Stimulated activated naive CD4-positive, alpha-beta T cell treated with Interleukin-2 at 50 U/mL for 16 hours (primary cell): ENCODE measurements at places on chromosomes 5 and 9.
A peak's percentile ranks its signal among the peaks of the same experiment; 100 is the strongest.

DNA sequence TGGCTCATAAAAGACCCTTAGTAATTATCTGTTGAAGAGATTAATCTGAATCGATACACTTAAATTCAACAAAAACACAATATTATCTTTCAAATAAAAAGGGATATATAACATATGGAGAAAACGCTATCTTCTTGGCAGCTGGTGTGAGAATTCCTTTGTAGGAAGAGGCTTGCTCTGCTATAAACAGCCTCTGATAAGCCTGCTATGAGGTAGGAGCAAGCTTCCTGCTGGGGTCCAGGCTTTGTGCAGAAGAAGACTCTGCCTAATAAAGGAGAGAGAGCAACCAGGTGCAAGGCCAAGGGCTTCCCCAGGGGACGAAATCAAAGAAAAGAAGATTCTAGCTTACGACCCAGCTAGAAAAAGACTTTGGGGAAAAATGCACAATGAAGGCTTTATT, 43.3 kb upstream of the SSBP2 start:
- no peak for DNase-seq

- no peak for DNase-seq
Observed at GRCh38 chr5:163838738-163839137, 333.3 kb downstream of the MAT2B start.

DNA sequence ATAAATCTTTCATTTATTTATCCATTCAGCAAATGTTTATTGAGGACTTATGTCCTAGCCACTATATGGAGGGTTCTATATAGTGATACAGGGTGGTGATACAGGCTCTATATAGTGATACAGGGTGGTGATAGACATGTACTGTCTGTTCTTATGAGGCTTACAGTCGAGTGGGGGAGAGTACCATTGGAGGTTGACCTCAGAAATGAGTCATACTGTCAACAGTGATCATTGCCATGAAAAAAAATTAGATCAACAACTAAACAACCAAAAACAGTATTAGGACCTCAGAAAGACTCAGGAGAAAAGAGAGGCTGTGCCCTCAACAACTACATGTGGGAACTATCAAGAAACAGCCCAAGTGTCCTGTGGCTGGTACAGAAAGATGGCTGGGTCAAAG, 22.0 kb downstream of the PAPPA start:
- no peak for DNase-seq

DNA sequence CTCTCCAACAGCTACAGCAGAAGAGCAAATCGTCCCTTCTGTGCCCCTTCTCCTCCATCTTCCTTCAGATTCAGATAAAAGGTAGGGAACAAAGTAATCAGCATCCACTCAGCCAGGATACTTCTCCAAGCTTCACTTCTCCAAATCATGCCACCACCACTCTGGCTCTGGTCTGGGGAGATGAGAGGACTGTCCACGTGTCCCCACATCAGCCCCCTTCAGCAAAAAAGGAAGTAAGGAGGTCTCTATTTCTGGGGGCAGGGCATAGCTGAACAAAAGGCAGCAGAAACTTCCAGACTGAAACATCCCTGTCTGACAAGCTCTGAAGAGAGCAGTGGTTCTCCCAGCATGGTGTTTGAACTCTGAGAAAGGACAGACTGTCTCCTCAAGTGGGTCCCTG, 116.9 kb downstream of the C5orf15 start:
- no peak for DNase-seq

GRCh38 chr9:121138973-121139372, 62.7 kb downstream of the RAB14 start:
- DNase-seq, result no peak

DNA sequence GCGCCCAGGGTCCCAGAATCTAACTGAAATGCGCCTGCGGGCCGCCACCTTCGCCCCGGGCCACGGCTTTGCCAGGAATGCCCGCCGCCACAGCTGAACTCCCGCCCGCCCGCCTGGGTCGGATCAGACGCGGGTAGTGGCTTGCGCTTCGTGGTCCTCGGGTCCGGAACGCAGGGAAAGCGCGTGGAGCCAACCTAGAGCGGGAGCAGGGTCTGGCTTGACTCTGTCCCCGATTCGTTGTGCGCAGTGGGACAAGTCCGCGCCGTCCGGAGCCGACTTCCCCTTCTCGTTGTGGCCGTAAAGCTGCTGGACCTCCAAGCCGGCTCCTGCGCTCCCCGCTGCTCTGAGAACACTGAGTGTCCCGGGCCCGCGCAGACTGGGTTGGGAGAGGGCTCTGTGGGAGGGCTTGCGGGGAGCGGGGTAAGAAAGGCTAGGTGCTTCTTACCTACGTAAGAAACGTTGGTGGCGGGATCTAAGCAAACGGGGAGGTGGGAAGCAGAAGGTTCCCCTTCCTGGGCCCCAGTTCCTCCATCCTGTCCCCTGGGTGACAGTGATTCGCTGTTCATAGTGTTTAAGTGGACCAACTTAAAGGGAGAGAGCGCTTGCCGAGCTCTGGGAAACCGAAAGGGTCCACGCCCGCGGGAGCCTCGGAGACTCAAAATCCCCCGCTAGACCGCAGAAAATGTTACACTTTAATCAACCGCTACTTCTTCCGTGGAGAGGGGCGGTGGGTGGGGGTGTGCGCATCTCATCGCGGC, 4.4 kb upstream of the FOXE1 start:
- DNase-seq, result no peak

GRCh38 chr5:57598756-57599155, 116.1 kb upstream of the ACTBL2 start:
- DNase-seq, result no peak

DNA sequence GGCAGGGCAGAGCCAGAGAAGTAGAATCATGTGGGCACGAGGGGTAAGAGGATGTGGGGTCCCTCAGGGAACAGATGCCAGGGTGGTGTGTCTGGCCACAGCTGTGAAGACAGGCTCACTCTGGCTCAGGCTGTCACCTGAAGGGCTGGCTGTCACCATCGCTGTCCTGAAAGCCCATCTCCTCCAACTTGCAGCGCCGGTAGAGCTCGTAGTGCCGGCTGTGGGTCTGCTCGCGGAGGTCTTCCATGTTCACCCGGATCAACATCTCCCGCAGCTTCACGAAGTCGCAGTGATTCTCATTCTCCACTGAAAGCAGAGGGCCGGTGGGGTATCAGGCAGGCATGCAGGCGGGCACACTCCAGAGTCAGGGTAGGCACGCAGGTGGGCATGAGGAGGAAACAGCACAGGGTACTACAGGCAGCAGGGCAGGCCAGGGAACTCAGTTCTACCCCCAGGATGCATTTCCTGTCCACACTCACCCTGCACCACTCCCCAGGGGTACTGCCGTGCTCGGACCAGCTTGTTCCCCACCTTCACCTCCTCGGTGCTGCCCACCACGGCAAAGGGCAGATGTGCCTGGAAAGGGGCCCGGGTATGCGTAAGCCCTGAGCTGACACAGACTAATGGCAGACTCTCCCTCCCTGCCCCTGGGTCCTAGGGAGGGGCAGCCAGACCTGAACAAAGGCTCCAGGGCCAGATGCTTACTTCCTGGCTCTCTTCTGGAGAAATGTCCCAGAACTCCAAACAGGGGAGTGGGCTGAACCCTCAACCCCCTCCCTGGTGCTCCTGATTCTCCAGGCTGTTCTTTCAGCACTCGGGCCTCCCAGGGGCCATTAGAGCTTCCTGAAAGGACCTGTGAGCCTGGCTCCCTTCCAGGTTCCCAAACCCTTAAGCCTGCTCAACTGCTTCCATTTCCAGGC, 14.4 kb downstream of the CCNI2 start:
- no peak for DNase-seq

DNA sequence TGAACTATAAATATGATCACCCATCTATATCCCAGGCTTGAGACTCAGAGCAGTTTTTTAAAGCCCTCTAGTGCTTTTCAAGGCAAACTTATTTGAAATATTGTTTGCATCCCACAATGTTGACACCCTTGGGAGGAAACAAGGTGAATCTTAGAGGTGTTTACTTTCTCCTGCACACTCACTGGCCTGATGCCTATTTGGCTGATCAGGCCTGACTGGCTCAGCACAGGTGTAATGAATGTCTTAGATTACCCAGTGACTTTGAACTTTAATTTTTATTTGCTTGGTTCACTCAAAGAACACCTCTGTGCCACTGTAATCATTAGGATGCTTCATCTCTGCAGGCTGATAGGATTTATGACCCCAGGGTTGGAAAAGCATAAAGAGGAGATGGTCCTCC, 158.3 kb downstream of the KCTD16 start:
- no peak for DNase-seq

GRCh38 chr5:109690242-109690974, 681 bp downstream of the MAN2A1 start:
- peak; percentile 25 for DNase-seq

- no peak for DNase-seq
Observed at GRCh38 chr9:94932652-94933510, 206.4 kb downstream of the AOPEP start.

DNA sequence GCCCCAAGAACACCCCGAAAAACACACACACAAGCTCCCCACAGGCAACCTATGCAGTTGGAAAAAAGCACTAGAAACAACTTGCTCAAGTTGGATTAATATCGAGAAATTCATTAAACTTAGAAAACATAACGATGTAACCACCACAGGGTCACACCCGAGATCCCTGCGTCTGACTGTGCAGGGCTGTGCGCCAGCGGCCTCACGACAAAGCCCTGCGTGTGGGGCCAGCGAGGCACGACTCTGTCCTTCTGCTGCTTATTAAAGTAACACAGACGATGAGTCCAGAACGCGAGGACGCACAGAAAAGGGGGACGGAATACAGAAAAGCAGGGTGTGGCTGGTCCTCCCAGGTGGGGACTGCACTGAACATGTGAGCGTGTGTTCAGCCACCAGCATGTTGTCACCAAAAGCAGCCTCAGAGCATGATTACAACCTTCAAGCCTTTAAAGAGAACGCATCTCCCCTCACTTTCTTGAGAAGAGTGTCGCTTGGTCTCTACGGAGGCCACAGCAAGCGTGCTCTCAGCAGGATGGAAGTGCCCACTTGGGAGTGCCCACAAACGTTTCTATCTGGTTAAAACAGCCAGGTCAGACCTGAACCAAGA, 14.4 kb downstream of the SLC12A7 start:
- no peak for DNase-seq

DNA sequence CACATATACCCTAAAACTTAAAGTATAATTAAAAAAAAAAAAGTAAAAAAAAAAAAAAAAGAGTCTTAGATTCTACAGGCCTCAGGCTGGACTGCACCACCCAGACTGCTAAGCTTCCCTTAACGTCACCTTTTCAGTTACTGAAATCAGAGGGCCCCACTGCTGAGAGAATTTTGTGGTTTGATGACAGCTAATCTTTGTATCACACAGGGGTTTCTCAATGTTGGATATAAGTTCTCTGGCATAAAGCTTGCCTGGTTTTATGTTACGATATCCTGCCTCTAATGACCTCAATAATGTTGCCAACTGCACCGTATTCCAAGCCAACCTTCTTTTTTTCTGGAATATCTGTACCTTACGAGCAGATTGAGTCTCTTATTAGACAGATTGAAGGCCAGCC, 43.1 kb upstream of the C6 start:
- DNase-seq, result no peak

DNA sequence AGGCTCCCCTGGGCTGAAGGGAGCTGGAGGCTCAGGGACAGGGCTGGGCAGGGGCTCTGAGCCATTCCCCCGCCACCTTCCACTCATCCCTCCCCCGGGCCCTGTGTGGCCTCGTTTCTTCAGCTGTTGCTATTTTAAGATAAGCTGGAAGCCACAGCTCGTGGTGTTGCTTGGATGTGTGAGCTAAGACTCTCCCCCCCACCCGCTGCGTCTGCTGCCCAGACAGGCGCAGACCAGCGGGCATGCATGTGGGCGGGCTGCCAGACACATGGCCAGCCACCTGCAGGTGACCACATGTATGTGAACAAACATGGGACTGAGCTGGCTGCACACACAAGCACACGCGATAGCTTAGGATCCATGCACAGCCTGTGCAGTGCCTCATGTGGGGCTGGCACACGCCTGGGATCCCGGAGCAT, 8.7 kb downstream of the SNCB start:
- DNase-seq, result no peak

DNA sequence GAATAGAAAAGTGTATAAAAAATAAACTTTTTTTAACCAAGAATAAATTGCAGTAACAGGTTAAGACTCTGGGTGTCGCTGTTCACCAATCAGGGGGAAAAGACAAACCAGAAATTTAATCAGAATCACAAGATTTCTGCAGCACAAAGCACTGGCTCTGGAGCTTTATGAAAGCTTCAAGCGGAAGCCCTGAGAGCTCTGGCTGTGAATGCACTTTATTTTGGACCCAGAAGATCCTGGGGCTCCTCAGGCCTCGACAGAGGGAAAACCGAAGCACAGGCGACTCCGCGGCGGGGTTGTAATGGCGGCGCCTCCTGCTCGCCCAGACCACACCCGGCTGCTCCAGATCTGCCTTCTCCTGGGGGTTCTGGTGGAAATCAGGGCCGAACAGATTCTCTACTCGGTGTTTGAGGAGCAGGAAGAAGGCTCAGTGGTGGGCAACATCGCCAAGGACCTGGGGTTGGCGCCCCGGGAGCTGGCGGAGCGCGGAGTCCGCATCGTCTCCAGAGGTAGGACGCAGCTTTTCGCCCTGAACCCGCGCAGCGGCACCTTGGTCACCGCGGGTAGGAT, at the start of gene PCDHGA4:
TSS of gene PCDHGA4 (plus strand) at position 122 of the 570 bp plus-strand sequence. CDS start at position 209, 87 bp downstream.
- no peak for DNase-seq

DNA sequence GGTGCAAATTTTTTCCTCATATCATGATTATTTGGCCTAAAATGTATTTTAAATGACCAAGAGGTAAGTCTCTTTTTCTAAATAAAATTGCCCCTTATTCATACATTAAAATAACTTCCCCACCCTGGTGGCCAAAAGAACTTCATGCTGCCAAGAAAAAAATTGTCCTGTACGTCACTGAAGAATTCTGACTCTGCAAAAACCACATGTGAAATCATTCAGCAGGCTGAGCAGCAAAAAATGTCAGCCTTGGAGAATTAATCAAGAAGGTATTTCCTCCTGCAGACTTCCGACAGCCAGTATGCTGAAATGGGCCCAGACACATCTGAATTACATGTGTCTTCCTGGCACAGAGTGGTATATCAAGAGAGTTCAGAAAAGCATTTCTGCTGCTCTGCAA, 94.6 kb upstream of the HMHB1 start:
- no peak for DNase-seq

- no peak for DNase-seq
Observed at GRCh38 chr5:60514152-60514551, 185.8 kb downstream of the DEPDC1B start.

GRCh38 chr5:140225396-140225795, 50.4 kb downstream of the CYSTM1 start:
- DNase-seq, result no peak

DNA sequence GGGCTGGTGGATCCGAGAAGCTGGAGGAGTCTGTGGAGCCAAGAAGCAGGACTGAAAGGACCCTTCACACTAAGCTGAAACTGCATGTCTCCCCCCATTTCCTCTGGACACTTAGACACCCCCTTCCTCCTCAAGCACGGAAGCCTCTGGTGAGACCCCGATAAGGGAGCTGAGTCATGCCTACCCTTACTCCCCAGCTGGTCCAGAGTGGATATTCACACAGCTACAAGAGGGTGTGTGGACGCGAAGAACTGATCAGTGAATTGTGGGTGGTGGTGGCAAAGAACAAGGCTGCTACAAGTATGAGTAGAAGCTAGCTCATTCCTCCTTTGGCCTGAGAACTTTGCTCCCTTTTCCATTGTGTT, 4.3 kb downstream of the TLN1 start:
- DNase-seq, result no peak
